Chondrocyte (in vitro differentiated cells): ENCODE measurements at places on chromosomes 13 and 19.

- H3K27me3 ChIP-seq: no peaks in the 10 kb centered on the region
- no peak for DNase-seq
- no peak overlapping the region for H3K4me3 ChIP-seq
- peaks cover 23% of the 10 kb centered on the region for H3K4me1 ChIP-seq
- no peaks in the 10 kb centered on the region for H3K36me3 ChIP-seq
Measured at GRCh38 chr13:76732367-76732766, 153.8 kb downstream of the KCTD12 start.

DNA sequence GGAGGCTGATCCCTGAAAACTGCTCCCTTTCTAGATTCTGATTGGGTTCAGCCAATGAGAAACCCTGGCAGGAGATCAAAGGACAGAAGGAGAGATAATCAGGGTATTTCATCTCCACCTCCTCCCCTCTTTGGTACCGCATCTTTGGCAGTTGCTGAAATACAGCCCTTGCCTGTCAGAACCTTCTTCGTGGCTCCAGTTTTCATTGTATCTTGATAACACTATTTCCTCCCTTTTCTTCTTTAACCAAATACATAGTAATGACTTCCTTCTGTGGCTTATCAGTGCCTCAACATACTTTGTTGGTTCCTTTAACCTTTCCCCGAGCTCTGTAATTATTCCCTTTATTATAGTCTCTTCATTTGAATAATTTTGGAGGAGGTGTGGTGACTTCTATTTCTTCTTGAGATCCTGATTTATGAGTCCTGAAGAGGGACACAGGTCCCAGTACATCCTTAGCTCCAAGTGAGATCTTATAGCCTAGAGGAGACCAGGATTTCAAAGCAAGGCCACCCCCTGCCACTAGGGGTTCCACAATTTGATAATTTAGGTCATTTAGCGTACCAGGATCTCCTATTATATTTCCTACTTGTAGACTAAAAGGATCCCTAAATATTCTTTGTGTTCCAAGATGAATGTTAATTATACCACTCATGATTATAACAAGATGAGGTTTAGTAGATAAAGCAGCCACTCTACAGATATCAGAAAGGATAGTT is 98.0 kb downstream of the EDNRB start:
- peaks cover 7% of the 10 kb centered on the region for H3K27me3 ChIP-seq
- no peak overlapping the region for H3K27ac ChIP-seq
- no peaks in the 10 kb centered on the region for H3K36me3 ChIP-seq
- H3K4me3 ChIP-seq: no peak overlapping the region
- H3K4me1 ChIP-seq: no peaks in the 10 kb centered on the region

GRCh38 chr19:11963566-11964355 is 1.1 kb upstream of the ZNF763 start:
- peaks cover 21% of the 10 kb centered on the region for H3K4me1 ChIP-seq
- no peaks in the 10 kb centered on the region for H3K27me3 ChIP-seq
- DNase-seq: no peak
- peak overlapping the region; percentile 98 for H3K27ac ChIP-seq
- peak overlapping the region; percentile 87 for H3K4me3 ChIP-seq

DNA sequence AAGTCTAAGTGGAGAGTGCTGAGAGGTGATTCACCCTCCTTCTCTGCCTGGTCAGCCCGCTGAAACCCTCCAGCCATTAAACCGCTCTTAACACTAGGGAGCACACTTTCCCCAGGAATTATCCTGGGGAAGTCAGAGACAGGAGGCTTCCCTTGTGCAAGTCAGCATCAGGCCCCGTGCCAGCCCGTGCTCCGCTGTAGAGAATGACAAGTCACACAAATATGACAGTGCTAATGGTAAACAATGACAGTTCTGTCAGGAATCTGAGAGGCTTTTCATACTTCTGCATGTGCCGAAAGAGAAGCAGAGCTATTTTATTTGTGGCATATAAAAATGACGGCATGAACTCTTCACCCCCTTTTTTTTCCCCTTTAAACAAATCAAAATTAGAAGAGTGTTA is 816.9 kb upstream of the SLC10A2 start:
- peak overlapping the region; percentile 77 for H3K27ac ChIP-seq
- H3K4me3 ChIP-seq: peak overlapping the region; percentile 56
- H3K4me1 ChIP-seq: peaks cover 21% of the 10 kb centered on the region
- no peaks in the 10 kb centered on the region for H3K36me3 ChIP-seq
- peak; percentile 94 for DNase-seq

DNA sequence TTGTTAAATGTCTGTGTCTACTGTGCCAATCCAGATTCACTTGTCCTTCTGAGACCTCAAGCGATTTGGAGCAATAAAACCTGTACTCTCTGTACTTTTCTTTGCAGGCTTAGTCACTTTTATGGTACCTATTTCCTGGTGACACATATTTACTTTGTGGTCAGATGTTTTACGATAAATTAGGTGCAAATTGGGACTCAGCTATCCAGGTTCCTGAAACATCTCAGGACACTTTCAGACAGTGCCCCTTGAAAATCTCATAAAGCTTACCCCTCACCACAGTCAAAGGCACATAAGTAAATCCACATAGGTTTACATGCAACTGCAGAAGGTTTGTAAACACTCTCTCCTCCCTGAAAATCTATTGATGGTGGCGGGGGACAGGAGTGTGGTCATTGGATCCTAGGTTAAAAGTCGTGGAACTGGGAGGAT is 438.8 kb downstream of the EFNB2 start:
- no peaks in the 10 kb centered on the region for H3K27me3 ChIP-seq
- H3K4me3 ChIP-seq: no peak overlapping the region
- H3K36me3 ChIP-seq: no peaks in the 10 kb centered on the region
- no peak overlapping the region for H3K27ac ChIP-seq
- peaks cover 24% of the 10 kb centered on the region for H3K4me1 ChIP-seq

GRCh38 chr13:101520672-101521071 is 68.2 kb downstream of the ITGBL1 start:
- H3K27me3 ChIP-seq: no peaks in the 10 kb centered on the region
- no peak for DNase-seq

DNA sequence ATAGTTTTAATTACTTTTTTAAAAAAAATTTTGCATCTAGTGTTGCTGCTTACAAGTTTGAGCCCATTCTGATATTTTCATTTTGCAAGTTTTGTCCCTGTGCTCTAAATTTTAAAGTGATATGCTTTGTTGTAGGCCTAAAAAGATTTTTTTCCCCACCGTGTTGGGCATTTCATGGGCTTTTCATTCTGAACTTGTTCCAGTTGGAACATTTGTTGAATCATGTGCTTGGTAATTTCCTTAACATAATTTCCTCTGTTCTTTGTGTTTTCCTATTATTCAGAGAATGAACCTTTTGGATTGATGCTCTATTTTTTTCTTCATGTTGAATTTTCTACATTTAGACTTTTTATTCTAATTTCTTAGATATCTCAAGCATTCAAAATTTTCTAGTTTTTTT is 206.4 kb upstream of the SPRY2 start:
- no peak overlapping the region for H3K4me3 ChIP-seq
- peaks cover 41% of the 10 kb centered on the region for H3K4me1 ChIP-seq
- H3K27ac ChIP-seq: no peak overlapping the region
- no peaks in the 10 kb centered on the region for H3K36me3 ChIP-seq

DNA sequence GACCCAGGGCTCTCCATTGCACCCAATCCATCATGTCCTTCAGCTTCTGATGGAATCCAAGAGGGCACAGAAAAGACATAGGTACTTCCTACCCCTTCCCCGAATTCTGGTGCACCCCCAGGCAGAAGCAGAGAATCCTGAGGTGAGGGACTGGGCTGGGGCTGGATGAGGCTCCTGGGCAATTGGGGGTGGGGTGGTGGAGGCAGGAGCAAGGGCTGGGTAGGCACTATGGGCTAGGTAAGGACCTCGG is 2.7 kb upstream of the KCNC3 start:
- H3K36me3 ChIP-seq: peaks cover 3% of the 10 kb centered on the region
- peaks cover 18% of the 10 kb centered on the region for H3K27me3 ChIP-seq
- H3K4me1 ChIP-seq: peaks cover 52% of the 10 kb centered on the region
- H3K4me3 ChIP-seq: peak overlapping the region; percentile 87
- DNase-seq: peak; percentile 55

- DNase-seq: no peak
- peaks cover 49% of the 10 kb centered on the region for H3K27me3 ChIP-seq
- H3K4me1 ChIP-seq: peaks cover 11% of the 10 kb centered on the region
- H3K27ac ChIP-seq: no peak overlapping the region
Measured at GRCh38 chr19:41994521-41994971, 516 bp upstream of the ATP1A3 start.

- H3K27ac ChIP-seq: no peak overlapping the region
- peaks cover 2% of the 10 kb centered on the region for H3K36me3 ChIP-seq
- H3K4me1 ChIP-seq: peaks cover 6% of the 10 kb centered on the region
Measured at GRCh38 chr13:31032528-31033113, 100.2 kb downstream of the TEX26 start.

GRCh38 chr19:42074513-42075363 is 1.2 kb upstream of the ZNF574 start:
- peak overlapping the region; percentile 96 for H3K4me3 ChIP-seq
- peaks cover 10% of the 10 kb centered on the region for H3K36me3 ChIP-seq
- no peak for DNase-seq
- H3K27ac ChIP-seq: peak overlapping the region; percentile 100
- H3K4me1 ChIP-seq: peaks cover 45% of the 10 kb centered on the region

- H3K36me3 ChIP-seq: no peaks in the 10 kb centered on the region
- no peak overlapping the region for H3K4me3 ChIP-seq
- H3K4me1 ChIP-seq: no peaks in the 10 kb centered on the region
- H3K27me3 ChIP-seq: no peaks in the 10 kb centered on the region
- H3K27ac ChIP-seq: no peak overlapping the region
Measured at GRCh38 chr13:77946522-77946921, 27.9 kb upstream of the EDNRB start.

DNA sequence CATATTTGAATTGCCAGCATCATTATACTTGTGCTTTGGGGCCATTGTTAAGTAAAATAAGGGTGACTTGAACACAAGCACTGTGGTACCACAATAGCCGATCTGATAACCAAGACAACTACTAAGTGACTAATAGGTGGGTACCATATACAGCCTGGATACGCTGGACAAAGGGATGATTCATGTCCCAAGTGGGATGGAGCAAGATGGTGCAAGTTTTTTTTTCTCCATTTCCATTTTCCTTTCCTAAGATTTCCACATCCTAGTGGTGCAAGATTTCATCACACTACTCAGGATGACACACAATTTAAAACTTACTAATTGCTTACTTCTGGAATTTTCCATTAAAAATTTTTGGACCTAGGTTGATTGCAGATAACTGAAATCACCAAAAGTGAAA is 15.1 kb downstream of the BRCA2 start:
- peaks cover 8% of the 10 kb centered on the region for H3K36me3 ChIP-seq
- H3K4me3 ChIP-seq: no peak overlapping the region
- no peaks in the 10 kb centered on the region for H3K27me3 ChIP-seq
- H3K27ac ChIP-seq: no peak overlapping the region
- peaks cover 4% of the 10 kb centered on the region for H3K4me1 ChIP-seq

- no peak for DNase-seq
- peaks cover 36% of the 10 kb centered on the region for H3K4me1 ChIP-seq
Measured at GRCh38 chr13:33543089-33543459, 257.5 kb upstream of the STARD13 start.

DNA sequence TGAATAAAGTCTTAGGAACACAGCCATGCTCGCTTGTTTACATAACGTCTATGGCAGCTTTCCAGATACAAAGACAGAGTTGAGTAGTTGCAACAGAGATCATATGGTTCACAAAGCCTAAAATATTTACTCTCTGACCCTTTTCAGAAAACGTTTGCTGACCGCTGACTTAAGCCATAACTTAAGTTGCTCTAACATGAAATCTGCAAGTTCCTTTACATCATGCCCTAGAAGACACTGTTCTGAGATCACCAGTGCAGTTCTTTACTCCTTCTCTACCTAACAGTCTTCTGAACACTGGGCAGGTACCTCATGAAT is 166.4 kb downstream of the DCLK1 start:
- H3K27me3 ChIP-seq: no peaks in the 10 kb centered on the region
- DNase-seq: no peak
- H3K4me1 ChIP-seq: peaks cover 30% of the 10 kb centered on the region
- H3K36me3 ChIP-seq: peaks cover 4% of the 10 kb centered on the region
- no peak overlapping the region for H3K4me3 ChIP-seq
- H3K27ac ChIP-seq: no peak overlapping the region

DNA sequence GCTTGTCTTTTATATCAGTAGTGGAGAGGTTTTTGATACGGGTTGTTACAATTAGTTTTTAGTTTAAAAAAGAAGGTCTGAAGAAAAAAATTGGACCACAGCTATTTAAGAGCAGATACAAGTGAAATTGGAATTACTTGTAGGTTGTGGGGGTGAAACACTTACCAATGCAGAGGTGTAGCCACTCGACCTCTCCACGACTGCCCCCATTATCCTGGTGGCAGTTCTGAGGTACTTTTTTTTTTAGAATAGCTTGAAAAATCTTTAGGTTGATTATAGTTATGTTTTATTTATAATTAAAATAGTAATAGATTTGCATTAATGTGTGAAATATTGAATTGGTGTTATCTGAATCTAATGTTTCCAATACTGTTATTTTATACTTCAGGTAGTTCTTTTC is 60.7 kb downstream of the PAN3 start:
- H3K27me3 ChIP-seq: no peaks in the 10 kb centered on the region
- no peak overlapping the region for H3K4me3 ChIP-seq
- H3K4me1 ChIP-seq: peaks cover 3% of the 10 kb centered on the region
- no peak overlapping the region for H3K27ac ChIP-seq
- peaks cover 6% of the 10 kb centered on the region for H3K36me3 ChIP-seq

DNA sequence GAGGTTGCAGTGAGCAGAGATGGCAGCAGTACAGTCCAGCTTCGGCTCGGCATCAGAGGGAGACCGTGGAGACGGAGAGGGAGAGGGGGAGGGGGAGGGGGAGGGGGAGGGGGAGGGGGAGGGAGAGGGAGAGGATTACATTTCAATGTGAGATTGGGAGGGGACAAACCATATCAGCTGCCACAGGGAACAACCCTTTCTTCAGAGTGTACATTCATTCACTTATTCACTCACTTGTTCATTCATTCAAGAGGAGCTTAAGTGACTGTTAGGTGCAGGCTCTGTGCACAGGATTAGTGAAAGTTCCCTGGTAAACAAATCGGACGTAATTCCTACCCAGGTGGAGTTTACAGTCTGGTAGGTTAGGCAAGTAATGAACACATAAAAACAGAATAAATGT is 65.6 kb upstream of the MEDAG start:
- H3K4me3 ChIP-seq: no peak overlapping the region
- no peaks in the 10 kb centered on the region for H3K27me3 ChIP-seq
- H3K4me1 ChIP-seq: peaks cover 7% of the 10 kb centered on the region
- no peak for DNase-seq
- no peaks in the 10 kb centered on the region for H3K36me3 ChIP-seq

DNA sequence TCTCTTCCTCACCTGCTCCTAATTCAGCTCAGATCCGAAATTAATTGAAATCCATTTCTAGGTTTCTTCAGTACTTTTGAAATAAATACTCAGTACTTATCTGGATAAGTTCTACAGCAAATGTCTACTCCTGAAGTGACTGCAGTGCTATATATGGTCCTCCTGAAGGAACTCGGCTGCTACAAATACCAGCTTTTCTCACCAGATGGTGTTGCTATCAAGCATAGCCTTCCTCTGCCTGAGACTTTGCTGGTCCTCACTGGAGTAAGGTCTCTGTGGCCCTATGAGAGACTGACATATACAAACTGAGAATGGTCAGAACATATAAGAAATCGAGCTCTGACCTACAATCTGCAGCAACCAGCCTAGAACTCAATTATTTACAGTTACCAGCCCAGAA is 161.6 kb downstream of the NDFIP2 start:
- H3K4me1 ChIP-seq: no peaks in the 10 kb centered on the region
- H3K27me3 ChIP-seq: no peaks in the 10 kb centered on the region
- no peak overlapping the region for H3K27ac ChIP-seq
- no peak overlapping the region for H3K4me3 ChIP-seq
- no peak for DNase-seq
